ENCODE measurements at places on chromosomes 5 and 9.

- peak; percentile 88 for DNase-seq
These were observed 43.1 kb downstream of the BOD1 start for GRCh38 chr5:173573126-173573960.

GRCh38 chr5:176793736-176794135 lies 16.6 kb upstream of the UNC5A start:
- no peak for DNase-seq

GRCh38 chr9:69513141-69513820 lies 158.9 kb downstream of the APBA1 start:
- no peak for DNase-seq

DNA sequence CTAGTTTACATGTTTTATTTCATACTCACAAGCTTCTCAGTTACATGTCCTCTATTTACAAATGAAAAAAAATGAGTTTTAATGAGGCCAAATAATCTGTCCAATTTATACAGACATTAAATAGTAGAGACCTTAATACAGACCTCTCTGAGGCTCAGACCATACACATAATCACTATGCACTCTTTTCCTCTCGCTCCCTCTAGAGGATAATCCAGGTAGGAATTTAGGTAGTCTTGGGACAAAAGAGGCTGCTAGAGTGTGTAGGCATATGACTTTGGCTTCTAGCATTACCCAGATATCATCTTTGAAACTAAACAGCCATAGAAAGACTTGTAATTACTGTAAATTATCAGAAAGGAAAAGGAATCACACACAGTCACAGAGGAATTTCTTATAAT lies 444.7 kb downstream of the HINT1 start:
- no peak for DNase-seq

DNA sequence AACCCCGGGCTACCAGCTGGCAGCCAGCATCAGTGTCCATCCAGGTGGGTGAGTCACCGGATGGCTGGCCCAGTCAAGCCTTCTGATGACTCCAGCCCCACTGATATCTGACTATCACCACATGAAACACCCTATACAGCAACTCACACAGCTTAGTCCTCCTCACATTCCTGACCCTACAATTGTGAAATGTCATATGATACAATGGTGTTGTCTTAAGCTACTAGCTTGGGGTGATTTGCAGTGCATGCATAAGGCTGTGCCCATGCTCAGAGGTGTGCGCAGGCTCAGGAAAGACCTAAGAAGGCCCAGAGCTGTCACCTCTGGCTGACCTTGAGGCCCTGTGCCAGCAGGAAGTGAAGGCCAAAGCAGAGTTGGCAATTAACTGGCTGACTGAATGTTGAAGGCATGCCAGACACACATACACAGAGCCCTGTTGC lies 21.5 kb upstream of the SEMA4D start:
- no peak for DNase-seq

DNA sequence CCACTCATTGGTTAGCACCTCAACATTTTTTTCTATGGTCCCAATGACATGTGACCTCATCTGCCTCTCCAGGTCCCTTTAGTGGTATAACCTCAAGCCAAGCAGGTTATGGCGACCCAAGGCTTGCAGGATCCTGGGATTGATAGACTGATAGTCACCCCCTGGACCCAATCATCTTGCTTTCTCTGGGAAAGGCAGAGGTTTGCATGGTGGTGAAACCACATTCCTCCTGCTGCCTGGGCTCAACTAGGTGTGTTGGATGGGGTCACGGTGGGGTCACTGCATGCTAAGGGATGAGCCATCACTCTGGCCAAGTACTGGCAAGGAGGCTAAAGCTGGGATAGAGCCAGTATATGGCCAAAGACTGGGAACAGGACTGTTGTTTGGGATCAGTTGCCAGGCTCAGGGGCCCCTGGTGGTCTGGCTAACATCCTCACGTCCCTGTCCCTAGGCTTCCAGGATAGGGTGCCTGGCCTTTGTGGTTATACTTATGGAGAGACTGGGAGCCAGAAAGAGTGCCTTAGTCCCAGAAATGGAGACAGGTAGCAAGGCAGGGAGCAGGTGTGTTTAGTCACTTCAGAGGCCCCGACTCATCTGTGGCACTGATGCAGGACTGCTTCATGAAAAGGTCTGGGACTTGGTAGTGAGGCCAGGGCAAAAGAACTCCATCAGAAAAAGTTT lies 4.6 kb upstream of the SMIM32 start:
- no peak for DNase-seq

DNA sequence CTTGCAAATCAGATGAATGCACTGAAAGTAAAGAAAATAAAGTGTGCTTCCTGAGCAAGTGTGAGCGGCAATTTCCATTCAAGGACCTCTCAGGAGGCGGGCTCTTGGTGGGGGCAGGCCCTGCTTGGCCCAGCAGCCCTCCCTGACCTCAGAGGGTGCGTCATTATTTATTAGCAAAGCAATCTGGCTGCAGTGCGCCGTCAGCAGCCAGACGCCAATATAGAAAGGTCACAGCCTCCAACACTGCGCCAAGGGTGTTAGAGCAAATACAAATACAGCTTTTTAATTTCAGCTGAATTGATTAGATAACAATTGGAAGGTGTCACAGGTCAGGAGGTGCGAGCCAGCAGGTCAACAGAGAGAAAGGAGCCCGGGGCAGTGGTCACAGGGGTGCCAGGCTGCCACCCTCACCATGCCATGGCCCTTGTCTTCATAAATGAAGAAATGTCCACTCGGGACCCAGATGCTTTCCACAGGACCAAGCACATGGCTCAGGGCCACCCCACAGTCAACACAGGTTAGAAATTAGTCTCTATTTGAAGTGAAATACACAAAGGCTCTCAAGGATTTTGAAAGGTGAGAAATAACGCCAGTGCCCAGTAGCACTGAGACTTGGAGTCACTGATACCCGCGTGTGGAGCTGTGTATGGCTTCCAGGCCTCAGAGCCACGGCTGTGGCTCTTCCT lies 309.8 kb downstream of the IRX2 start:
- DNase-seq = no peak

DNA sequence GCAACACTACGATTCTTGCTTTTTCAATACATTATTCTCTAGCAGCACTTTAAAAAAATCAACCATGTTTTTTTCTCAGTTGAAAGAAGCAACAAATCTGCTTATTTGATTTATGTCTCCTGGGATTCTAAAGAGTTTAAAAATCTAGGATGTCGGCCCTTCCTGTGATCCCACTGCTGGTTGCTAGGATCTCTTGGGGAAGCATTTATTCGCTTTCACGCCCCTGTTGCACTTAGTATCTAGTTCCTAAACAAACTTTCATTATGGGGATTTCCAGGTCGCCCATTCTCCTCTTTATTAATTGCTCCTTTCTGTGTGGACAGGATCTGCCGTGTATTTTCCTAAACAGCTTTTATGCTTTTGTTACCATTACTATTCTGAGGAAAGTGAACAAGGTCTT lies 313.5 kb downstream of the AGTPBP1 start:
- DNase-seq = no peak

GRCh38 chr9:87236546-87236945 lies 261.1 kb upstream of the DAPK1 start:
- DNase-seq = no peak

- DNase-seq = no peak
These were observed 180.1 kb downstream of the TTLL11 start for GRCh38 chr9:121912812-121913627.

DNA sequence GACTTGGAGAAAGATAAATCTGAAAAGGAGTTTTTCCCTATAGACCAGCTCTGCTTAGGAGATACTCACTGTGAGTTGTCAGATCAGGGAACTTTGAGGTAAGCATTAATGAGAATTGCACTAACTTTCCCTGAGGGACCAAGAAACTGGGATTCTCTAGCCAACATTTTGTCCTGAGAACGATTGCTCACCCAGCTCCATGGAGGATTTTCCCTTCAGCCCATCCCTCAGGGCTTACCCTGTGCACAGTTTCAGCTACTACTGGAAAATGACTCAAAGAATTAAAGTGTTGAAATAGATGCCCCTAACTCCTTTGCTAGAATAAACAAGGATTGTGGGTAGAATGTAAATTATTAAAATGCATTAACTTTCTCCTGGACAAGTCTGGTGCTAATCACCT lies 237.2 kb upstream of the IL12B start:
- DNase-seq = no peak

GRCh38 chr9:89633404-89633803 lies 28.6 kb downstream of the GADD45G start:
- DNase-seq = no peak

- DNase-seq = no peak
These were observed 265.3 kb downstream of the MLLT3 start for GRCh38 chr9:20357037-20357432.

DNA sequence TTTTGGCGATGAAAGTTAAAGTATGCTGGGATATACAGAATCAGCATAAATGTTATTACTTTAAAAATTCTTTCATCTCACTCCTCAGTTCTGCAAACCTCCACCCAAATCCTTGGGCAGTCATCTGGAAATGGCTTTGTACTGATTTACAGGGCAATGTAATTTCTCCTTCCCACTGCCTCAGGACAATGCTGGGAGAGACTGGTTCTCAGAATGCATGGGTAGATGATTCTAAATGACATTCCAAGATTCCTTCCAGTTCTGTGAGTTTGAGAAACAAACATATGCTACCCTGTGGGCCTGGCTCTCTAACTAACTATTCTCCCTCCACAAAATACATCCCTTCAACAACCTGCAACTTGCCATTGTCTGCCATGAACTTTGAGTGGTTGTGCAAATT lies 7.5 kb upstream of the PSAT1 start:
- no peak for DNase-seq

GRCh38 chr5:82591021-82591515 lies 312.9 kb upstream of the RPS23 start:
- DNase-seq = no peak
